Foreskin keratinocyte (primary cell): ENCODE measurements at places on chromosomes 2 and 18. TPM values are rescaled to one million over a fixed set of nuclear protein-coding genes. Genes with fewer than 3 reads are reported as not detected.

DNA sequence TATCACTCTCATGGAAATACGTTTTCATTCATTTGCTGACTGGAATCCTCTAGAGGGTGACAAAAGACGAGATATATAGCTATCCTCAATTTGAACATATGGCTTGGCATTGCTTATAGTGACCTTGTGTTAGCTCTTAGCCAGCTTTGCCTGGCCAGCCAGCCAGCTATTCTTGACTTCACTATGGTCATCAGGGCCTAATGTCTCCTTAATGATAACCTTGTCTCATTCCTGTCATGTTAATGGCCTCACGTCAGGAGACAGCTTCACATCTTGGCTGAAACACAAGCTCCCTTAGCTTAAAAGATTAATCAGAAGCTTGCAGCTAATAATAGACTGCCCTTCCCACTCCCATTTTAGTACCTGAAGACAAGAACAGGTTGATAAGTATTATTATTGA lies 1517.5 kb upstream of the PIK3C3 start:
- no peak for DNase-seq

MOGAT1 gene
- total RNA-seq: not detected in 2 replicates

DNA sequence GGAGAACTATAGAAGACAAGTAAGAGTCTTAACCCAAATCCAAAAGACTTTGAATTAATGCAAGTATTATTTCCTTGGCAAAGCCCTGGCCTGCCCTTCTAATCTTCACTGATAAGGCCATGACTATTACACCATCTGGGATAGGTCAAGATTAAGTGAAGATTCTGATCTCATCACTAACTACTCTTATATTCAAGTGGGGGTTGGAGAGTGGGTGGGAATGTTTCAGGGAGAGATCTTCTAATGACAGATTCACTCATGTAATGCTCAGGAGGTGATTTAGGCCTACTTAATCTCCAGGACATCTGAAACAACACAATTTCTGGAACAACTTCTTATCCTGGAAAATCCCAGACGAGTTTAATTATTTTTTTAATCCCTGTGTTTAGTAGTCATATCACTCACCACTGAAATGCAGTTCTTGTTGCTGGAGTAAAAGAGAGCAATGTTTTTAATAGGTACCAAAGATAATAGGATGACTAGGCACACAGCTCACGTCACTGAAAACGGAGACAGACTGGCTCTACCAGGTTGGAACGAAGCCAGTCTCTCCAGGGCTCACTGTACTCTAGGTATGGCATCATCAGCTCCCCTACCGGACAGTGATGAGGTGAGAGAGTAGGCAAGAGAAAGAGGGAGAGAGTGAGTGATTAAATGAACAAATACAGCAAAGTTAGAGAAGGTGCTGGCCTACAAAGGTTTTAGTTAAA lies 133.1 kb downstream of the NCKAP5 start:
- DNase-seq: peak; percentile 82

GALNT13 gene
- total RNA-seq: not detected in 2 replicates

GRCh38 chr2:80519121-80519643 lies 214.6 kb upstream of the LRRTM1 start:
- no peak for DNase-seq

NXPH2 gene
- not detected in 2 replicates for total RNA-seq

- DNase-seq: no peak
Observed at GRCh38 chr2:209905691-209906090, 96.7 kb upstream of the RPE start.

DNA sequence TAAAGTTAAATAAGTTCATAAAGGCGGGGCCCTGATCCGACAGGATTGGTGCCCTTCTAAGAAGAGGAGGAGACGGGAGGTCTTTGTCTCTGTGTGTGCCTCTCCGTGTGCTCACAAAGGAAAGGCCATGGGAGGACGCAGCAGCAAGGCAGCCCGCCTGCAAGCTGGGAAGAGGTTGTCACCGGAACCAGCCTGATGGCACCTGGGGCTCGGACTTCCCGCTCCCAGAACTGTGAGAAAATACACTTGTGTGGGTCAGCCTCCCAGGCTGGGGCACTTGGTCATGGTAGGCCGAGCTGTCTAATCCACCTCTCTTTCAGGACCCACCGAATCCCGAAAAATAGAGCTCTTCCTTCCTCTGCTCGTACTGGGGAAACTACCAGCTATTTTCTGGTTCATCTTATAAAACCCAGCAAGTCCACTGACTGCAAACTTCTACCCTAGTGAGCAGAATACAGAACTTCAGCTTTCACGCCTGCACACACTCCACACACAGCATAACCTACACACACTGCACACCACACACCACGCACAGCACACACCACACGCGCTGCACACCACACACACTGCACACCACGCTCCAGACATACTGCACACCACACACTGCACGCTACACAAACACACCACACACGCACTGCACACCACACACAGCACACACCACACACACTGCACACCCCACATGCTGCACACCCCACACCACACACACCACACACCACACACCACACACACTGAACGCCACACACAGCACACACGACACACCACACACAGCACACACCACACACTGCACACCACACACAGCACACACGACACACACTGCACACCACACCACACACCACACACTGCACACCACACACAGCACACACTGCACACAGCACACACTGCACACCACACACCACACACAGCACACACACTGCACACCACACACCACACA lies 58.1 kb downstream of the ASB1 start:
- no peak for DNase-seq

GRCh38 chr2:239873656-239874635 lies 151.2 kb downstream of the NDUFA10 start:
- DNase-seq: no peak

RGPD3 gene
- total RNA-seq: 0.14 TPM in 2 replicates

- no peak for DNase-seq
Observed at GRCh38 chr2:144515099-144515695, 4.7 kb downstream of the ZEB2 start.

DNA sequence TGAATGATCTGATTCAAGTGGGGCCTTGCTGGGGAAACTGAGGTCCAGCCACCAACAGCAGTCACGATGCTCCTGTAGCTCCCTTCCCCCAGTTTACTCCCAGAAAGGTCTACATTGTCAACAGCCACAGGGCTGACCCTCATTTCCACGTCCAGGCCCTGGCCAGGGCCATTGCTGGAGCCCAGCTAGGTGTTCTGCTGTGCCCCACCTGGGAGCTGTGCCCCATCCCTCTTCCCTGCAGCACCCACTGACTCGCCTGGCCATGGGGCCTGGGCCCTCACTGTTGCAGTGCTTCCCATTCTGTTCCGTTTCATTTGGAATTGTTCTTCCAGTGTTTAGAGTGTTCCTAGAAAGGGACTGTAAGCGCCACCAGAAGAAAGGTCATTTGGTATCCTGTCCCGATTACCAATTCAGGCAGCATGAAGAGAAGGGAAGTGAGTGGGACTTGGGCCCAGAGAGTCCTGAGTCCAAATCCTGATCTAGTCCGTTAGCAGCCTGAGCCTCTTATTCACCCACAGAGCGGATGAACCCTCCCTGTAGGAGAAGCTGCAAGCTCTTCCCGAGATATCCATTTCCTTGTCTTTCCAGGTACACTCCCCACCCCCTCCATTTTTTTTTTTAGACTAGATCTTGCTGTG lies 73.1 kb upstream of the HPCAL1 start:
- DNase-seq: no peak

- DNase-seq: peak; percentile 6
Observed at GRCh38 chr2:156538083-156538504, 101.9 kb downstream of the GPD2 start.

SAG gene
- not detected in 2 replicates for total RNA-seq

G6PC2 gene
- total RNA-seq: not detected in 2 replicates

DNA sequence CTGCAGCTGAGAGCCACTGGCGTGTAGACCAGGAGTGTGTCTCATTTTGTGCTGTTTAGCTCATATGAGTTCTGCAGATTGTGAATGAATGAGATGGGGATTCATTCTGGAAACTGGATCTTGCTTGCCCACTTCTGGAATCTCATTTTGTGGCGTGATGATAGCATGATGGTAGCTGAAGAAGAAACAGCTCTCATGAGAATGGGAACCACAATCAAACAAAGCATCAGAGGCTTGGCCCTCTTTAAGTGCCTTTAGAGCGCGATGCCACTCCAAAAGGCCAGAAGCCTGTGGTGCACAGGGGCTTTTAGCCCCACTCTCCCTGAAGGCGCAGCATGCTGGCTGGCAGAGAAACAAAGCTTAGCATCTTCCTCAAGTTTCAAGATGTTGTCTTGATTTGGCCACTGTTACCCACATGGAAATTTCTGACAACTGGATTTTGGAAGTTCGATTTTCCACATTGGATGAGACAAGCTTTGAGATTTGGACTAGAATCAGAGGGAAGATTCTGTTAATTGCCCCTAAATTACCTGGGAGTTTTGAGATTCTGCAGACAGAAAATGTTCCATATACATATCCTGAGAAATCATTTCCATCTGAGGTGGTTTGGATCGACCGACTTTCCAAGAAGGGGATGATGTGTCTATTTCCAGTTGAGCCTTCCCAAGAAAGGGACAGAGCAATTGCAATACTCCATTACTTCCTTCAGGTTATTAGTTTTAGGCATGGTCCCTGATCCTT lies 234.5 kb downstream of the VAPA start:
- DNase-seq: no peak

TMEM200C gene
- total RNA-seq: 0.14 TPM in 1 of 2 replicates, not detected in the other

TMEM37 gene
- total RNA-seq: 0.21 TPM in 1 of 2 replicates, not detected in the other

MTERF4 gene
- total RNA-seq: 15.9 and 20.1 TPM in 2 replicates

DNA sequence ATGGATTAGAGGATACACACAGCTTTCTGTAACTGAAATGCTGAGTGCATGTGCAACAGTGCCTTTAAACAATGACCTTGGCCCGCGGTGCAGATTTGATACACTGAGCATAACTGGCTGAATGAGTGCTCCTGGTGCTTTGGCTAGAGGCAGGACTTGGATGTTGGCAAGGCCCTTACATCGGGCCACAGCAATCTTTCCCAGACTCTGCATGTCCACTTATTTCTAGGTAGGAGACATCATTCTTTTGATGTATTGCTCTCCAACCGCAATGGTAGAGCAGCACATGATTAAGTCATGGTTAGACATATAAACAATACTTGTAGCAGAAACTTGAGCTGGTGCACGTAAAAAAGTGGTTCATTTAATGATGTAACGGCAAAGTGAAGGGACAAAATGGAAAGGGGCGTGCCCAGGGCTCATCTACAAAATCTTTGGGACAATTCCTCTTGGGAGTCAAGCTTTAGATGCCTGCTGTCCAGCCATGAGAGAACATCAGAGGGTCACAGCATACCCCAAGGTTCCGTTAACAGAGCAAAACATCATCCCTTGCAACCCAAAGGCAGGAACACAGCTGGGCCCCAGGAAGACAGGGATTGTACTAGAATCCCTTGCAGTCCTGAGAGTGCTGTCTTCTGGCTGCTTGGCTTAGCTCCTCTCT lies 43.4 kb downstream of the RAB31 start:
- no peak for DNase-seq

DNA sequence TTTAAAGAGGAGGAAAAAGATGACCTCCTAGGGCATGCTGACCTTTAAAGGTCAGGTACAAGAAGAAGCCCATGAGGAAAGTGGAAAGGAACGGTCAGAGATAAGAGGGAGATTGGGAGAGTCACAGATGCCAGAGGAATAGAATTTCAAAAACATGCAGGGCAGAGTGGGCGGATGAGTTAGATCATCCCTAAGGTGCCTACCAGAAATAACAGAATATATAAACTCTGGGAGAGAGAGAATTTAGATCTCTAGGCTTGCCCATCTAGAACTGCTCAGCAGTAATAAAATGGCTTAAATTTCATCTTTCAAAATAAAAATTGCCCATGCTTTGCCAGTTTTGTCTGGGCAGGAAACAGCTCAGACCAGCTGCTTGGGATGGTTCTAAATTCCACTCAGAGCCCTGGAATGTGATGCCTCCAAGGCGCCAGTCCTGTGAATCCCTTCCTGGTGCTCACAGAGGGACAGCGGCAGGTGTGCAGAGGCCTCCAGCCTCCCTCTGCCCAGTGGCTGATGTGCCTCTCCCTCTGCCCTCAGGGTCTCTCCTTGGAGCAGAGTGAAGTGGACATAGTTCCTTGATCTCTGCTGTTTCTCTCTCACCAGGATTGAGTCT lies 130.9 kb downstream of the ANTXR1 start:
- no peak for DNase-seq

DNA sequence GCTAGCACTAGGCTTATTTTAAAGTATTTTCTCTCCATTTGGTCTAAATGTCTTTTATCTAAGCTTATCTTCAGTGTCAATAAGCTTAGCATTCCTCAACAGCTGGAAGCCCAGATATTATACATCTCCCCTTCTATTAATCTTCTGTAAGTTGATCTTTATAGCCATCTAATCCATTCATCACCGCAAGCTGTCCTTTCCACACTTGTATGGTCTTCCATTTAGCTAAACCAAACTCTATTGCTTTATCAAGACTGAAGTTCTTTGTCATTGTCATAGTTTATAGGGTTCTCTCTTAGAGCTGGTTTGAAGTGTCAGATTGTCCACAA lies 101.3 kb upstream of the GPR45 start:
- no peak for DNase-seq

DNA sequence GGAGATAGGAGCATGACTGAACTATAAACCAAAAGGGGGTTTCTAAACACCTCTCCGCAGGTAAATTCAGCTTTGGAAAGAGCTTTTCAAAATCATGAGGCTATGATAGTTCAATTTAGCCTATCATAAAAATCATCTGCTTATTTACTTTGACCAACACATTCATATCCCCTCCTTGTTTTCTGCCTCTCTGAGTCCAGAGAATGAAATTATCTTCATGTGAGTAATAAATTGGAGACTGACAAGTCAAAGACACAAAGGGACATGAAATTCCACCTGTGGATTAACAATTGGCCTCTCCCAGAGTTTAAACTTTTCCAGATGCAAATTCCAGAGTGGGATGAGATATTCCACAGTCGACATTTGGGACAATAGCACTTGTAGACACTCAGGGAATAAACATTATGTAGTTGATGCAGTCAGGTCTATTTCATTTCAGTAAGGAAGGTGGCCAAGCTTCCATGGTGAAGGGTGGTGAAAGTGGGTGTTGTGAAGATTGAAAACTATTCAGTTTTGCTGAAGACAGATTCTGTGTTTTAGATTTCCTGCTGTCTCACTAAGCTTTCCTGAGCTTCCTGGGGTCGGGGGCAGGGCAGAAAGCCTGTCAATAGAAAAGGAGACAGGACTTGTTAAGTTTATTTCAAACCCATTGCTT lies 84.7 kb downstream of the CDC42EP3 start:
- no peak for DNase-seq

SERPINB13 gene
- 5.9 and 6.0 TPM in 2 replicates for total RNA-seq

DNA sequence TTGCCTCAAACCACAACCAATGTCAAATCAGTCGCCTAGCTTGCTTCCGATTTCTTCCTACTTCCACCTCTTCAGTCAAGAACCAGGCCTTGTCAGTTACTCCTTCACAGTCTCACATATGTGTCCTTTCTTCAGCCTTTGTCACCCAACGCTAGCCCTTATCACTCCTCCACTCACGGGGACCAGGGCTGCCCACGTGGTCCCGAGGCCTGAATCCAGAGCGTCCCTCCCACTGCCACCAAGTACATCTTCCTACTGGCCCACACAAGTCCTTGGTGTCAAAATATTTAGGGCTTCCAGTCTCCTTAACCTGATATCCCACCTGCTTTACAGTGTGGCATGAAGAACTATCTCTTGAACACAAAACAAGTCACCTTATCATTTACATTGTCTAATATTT lies 119.1 kb upstream of the SPRED2 start:
- DNase-seq: no peak

- DNase-seq: no peak
Observed at GRCh38 chr18:49846718-49847470, 33.6 kb upstream of the ACAA2 start.

GRCh38 chr2:239625971-239626734 lies 225.3 kb upstream of the HDAC4 start:
- no peak for DNase-seq

C2orf66 gene
- 0.14 TPM in 2 replicates for total RNA-seq

NR4A2 gene
- total RNA-seq: 0.31 and 0.32 TPM in 2 replicates
